ENCODE measurements at places on chromosomes 12 and 14.

DNA sequence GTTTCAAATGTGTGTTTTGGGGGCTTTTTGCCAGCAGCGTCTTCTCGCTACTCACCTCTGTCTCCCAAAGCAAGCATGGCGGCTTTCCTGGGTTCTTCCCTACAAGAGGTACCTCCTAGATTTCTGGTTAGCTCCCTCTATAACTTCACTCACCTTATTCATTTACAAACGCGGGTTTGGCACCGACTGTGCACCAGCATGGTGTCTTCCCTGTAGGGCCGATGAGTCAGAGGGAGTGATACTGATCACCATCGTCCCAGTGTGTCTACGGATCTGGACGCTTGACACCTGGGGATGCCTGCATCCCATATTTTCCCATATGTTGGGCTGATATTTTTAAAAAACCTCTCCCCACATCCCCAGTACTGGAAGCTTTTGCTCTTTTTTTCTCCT lies 8.0 kb upstream of the SERPINA12 start:
- no peak for DNase-seq

GRCh38 chr12:132014092-132014914 lies 64.6 kb downstream of the EP400 start:
- no peak for DNase-seq

DNA sequence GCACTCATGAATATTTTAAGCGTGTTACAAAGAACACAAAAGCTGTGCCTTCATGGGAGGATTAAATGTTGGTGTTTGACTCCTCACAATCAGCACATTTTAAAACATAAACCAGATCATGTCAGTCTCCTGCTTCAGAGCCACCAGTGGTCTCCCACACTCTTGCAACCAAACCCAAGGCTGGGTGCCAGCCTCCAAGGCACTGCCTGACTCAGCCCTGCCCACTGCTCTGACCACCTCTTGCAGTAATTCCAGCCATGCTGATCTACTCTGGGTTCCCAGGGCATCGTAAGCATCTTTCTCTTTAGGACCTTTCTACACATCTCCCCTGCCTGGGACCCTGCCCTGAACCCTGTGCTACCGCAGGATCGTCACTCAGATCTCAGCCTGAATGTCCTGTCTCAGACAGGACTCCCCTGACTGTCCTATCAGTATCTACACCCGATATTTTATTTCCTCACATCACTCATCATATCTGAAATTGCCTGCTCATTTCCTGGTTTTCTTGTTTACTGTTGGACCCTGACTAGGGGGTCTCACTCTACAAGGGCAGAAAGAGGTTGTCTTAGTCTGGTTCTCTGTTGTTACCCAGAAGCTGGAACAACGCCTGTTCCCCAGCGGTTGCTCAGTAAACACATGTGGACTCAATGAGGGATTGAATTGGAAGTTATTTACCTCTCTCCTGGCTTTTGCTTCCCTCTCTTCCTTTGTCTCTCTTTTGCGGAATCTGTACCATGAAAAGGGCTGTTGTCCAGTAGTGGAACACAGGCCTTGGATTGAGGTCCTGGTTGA lies 449.8 kb downstream of the RAD51B start:
- no peak for DNase-seq

GRCh38 chr14:43872222-43872621 lies 634.9 kb downstream of the FSCB start:
- DNase-seq = no peak

- DNase-seq = no peak
Observed at GRCh38 chr12:71007020-71007419, 86.5 kb upstream of the PTPRR start.

GRCh38 chr12:83172441-83172840 lies 485.7 kb downstream of the TMTC2 start:
- DNase-seq = no peak

GRCh38 chr12:103799504-103799856 lies 41.6 kb downstream of the NT5DC3 start:
- DNase-seq = no peak

GRCh38 chr14:44782775-44783238 lies 178.9 kb downstream of the KLHL28 start:
- DNase-seq = no peak

DNA sequence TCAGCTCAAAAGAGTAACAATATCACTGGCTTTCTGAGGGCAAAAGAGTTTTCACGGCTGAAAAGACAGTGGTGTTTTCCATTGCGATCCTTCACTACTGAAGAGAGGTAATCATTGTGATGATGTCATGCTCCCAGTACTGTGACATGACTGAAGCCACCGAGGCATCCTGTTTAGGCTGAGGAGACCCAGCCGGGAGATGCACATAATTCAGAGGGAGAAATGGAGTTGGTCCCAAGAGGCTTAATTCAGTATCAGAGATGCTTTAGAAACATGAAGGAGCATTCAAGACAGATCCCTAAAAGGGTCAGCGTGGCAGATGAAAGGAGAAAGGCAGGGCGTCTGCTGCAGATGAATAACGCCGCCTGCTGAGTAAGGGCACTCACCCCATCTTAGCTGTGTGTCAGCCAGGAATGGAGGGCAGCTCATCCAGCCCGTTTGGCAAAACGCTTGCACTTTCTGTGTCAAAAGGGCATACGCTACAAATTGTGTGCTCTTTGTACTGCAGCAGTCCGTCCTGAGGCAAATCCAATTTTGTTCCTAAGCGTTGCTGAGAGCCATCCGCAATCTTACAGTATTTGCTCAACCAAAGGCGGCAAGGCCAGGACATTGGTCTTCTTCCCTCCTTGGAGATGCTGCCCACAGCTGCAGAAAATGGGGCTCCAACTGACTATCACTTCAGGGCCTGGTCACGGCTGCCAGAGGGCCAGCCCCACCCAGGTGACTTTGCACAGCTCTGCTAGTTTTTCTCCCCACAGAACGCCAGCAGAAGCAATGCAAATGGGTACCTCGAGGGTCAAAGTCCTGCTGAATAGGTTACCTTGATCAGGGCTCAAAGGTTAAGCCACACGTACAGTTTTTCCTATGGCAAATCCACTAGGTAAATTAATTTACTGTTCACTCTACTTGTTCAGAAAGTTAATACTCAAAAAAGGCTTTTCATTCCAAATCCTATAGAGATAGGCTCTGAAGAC lies 23.5 kb downstream of the CCDC92 start:
- no peak for DNase-seq

- DNase-seq = no peak
Observed at GRCh38 chr12:1422604-1423315, 171.6 kb downstream of the FBXL14 start.

GRCh38 chr12:46920499-46920898 lies 94.7 kb upstream of the SLC38A4 start:
- no peak for DNase-seq

GRCh38 chr14:69346710-69347109 lies 51.4 kb downstream of the ERH start:
- DNase-seq = no peak

GRCh38 chr12:65885716-65886115 lies 61.4 kb downstream of the HMGA2 start:
- DNase-seq = no peak

DNA sequence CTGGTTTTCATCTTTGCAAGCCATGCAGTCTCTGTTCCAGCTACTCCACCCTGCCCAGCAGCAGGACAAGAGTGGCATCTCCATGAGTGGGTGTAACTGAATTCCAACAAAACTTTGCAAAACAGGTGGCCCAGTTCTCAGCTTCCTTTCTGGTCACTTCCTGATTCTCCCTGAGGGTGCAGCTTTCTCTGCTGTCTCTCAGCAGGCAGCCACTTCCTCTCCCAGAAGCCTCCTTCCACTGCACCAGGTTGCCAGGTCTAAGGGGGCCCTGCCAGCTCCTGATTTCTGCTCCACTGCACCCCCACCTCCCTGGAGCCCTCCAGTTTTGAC lies 341.0 kb upstream of the FKBP4 start:
- no peak for DNase-seq

DNA sequence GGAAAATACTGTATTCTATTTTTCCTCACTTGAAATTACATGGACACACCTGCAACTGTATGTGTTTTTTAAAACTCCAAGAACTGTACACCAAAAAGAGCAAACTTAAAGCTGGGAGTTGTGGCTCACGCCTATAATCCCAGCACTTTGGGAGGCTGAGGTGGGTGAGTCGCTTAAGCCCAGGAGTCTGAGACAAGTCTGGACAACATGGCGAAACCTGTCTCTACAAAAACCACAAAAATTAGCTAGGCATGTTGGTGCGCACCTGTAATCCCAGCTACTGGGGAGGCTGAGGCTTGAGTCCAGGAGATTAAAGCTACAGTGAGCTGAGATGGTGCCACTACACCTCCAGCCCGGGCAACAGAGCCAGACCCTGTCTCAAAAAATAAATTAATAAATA lies 95.9 kb downstream of the SINHCAF start:
- no peak for DNase-seq

DNA sequence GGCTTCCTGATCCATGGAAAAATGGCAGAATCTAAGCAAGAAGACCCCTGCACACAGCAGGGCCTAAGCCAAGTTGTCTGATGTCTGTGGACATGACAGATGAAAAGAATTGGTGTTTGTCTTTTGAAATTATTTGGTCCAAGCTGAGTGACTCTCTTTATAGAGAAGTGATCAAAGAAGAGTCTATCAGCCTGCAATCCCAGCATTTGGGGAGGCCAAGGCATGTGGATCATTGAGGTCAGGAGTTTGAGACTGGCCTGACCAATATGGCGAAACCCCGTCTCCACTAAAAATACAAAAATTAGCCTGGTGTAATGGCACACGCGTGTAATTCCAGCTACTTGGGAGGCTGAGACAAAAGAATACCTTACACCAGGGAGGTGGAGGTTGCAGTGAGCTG lies 64.8 kb upstream of the TUNAR start:
- DNase-seq = no peak

DNA sequence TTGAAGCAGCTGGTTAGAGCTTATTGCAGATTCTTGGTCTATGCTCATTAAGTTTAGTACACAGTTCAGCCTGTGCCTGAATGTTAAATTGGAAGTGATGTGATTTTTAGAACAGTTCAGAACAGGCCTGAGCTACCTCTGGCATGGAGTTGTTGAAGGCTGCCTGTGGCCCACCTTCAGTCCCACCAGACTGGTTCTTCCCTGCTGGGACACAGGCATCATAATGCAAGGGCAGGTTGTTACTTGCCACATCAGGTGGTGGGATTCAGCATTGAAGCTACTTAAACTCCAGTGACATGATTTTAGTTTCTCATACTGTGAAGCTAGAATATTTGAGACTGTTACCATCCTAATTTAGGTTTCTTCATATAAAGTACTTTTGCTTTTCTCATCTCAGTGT lies 49.4 kb downstream of the PROX2 start:
- no peak for DNase-seq

DNA sequence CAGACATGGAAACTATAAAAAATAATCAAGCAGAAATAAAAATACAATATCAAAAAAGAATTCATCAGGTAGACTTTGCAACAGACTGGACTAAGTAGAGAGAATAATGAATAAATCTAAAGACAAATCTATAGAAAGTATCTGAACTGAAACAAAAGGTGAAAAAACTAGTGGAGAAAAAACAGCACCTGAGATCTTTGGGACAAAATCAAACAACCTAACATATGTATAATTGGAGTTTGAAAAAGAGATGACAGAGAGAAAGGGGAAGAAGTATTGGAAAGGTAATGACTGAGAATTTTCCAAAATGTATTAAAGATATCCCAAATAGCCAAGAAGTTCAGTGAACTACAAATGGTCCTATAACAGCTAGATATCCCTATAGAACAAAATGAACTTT lies 245.4 kb downstream of the IPO8 start:
- DNase-seq = no peak

DNA sequence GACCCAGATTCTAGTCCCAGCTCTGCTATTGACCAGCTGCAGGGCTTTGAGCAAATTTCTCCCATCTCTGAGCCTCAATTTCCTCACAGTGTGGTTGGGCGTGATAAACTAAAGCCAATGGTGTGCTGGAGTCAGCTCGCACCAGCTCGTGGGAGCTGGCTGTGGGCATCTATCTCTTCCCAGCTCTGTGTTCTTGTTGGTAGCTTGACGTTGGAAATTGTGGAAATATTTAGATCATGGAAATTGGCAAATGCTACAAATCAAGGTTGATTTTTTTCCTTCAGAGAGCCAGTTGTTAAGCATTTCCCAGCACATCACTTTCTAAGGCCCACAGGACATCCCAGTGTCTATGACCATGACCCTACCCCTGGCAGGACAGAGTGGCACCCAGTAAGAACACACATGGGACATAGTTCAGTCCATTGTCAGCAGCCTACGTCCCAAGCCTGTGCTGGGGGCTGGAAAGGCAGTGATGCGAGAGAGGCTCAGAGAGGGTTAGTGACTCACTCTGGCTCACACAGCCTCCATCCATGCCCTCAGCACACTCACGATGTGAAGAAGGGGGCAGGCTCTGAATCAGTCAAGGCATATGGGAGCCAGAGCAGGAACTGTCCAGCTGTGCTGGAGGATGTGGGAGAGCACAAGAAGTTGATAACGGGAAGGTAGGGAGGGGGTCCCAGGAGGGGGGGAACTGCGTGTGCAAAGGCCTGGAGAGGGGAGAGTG lies 77.6 kb downstream of the LGMN start:
- no peak for DNase-seq
